ENCODE measurements at places on chromosomes 11 and 22. TPM values are rescaled to one million over a fixed set of nuclear protein-coding genes. Genes with fewer than 3 reads are reported as not detected.

Gene OR52A1
- polyA plus RNA-seq, result 0.05 TPM

Gene TAGLN
- polyA plus RNA-seq, result 160 TPM

Gene PGM2L1
- polyA plus RNA-seq, result 3.4 TPM

Gene GGTLC2
- not detected for polyA plus RNA-seq

Gene SLC16A8
- 2.7 TPM for polyA plus RNA-seq

DNA sequence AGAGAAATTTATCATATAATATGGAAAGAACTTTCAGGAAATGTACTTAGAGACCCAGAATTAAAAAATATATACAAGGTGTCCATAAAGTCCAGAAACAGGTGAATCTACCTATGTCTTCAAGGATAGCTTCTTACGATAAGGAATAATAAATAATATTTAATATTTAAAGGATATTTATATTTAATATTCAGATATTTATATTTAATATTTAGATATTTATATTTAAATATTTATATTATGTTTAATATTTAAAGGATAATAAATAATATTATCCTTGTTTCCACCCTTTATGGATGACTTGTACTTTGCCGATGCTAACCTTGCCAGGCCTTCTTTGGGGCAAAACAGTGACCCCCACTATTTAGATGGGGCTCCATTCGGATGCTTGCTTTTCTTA lies 169.5 kb upstream of the CADM1 start:
- DNase-seq, result no peak

GRCh38 chr11:109936661-109937180 lies 156.5 kb upstream of the ZC3H12C start:
- DNase-seq, result no peak

DNA sequence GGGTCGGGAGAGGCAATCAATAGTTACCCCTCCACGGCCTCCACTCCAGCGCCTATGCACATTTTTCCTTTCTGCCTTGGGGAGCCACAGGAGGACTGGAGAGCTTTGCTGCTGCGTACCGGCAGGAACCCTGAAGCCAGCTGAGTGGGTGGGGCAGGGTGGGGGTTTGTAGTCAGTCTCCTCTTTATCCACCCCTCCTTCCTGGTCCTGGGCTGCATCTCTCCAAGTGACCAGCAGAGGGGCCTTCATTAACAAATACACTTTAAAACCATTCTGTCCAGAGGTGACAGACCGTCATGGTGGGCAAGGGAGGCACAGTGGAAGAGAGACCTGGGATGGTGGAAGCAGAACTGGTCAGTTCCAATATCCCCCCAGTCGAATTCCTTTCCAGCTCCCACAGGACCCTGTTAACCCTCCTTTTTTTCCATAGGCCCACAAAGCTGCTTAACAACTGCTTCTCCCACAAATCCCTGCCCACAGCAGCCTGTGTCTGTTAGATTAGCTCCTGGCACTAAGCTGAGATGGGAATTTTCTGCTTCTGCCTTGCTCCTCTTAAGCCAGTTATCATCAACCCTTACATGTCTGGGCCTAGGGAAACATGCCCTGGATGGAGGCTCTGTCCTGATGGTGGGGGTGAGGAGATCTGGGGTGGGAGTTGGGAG lies 3.9 kb upstream of the ABCG4 start:
- DNase-seq, result no peak

DNA sequence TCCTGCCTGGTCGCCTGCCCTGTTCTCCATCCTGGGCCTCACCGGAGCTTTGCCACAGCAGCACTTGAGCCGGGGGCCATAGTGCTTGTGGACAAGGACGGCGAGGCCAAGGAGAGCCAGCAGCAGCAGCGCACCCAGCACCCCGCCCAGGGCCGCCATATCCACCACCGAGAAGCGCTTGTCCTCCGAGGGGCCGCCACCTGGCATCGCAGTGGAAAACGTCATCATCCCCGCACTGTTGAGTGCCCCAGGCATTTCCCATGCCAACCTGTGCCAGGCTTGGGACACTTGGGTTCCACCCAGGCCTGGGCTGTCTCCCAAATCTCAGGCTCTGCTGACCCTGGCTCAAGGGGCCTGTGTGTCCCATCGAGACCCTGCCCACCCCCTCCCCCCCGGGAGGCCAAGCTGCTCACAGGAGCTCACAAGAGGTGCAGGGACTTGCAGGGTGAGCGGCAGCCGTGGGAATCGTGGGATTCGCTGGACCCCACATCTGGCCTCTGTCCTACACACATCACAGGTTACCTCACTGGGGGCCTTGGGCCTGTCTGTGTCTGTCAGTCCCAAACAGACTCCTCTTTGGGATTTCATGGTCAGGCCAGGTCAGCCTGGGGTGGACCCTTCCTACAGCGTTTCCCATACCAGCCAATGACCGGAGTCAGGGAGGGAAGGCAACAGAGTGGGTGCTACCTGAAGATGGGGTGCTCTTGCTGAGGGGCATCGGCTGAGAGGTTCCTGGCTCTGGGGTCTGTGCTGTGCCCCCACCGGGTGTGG lies 2.3 kb upstream of the IRF7 start:
- DNase-seq, result no peak

- no peak for DNase-seq
Observed at GRCh38 chr11:126719740-126720139, 280.8 kb downstream of the KIRREL3 start.
